ENCODE measurements at places on chromosomes 4 and X.

GRCh38 chr4:82501154-82501442 lies 60.7 kb downstream of the TMEM150C start:
- DNase-seq: no peak

DNA sequence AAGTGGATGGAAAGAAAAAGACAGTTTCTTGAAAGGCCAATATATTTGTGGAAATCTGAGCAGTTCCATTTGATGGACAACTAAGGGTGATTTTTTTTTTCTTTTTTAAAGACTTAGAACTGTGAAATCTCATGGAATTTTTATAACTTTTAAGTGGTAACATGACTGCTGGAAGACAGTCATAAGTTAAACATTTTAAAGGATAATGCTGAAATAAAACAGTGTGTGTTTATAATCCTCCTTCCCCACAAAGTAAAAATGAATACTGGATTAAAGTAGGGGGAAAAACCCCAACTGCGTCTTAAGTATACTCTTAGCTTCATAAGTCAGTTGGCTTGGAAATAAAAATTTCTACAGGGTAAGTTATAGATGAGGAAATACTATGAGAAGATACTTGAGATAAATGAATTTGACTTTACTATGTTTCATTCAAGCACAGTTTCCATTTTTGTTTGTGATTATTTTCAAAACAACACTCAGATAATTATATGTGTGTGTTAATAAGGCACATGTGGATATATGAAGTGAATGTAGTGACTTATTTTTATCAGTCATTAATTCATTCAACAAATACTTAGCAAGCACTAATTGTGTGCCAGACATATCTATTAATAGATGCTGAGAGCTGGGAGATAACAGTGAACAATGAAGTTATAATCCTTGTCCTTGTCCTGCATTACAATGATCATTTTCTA lies 129.2 kb upstream of the ETNPPL start:
- no peak for DNase-seq

GRCh38 chr4:112266823-112267222 lies 18.9 kb downstream of the TIFA start:
- DNase-seq: no peak

DNA sequence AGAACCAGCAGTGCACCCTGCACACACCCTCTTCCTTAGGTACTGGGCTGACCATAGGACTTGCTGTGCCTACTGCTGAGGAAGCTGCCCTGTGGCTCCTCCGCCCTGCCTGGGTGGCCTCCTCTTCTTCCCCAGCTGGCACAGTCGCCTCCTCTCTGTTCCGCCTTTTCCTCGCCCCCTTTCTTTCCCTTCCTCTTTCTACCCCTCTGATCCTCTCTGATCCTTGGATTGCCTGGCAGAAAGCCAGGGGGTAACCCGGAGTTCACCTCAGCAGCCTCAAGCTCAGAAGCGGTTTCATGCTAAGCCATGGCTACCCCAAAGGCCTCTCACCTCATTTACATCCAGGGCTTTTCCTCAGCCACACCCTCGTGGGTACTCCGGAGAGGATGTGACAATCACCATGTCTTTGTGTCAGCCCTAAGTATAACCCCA lies 136.2 kb downstream of the SMIM20 start:
- DNase-seq: no peak

GRCh38 chr4:176849076-176849475 lies 56.4 kb upstream of the VEGFC start:
- no peak for DNase-seq

DNA sequence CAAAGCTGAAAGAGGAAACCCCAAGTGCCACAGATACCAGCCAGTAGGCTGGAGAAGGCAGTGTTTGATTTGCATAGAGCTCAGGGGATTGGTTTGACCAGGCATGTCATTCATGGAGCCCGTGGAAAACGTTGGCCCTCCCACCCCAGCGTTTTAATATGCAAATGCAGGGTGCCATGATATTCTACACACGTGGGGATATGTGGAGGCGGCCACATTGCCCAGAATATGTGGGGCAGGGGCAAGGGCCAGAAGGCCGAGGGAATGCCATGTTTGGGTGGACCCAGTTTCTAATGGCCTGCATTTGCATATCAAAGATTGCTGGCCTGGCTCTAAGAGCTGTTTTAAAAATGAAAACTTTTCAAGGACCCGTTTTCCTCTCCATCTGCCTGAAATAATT lies 71.1 kb downstream of the MAP9 start:
- DNase-seq: no peak

- DNase-seq: no peak
Measured at GRCh38 chrX:17592117-17592516, 145.2 kb upstream of the SCML1 start.

- DNase-seq: no peak
Measured at GRCh38 chr4:121829511-121829910, 5.8 kb upstream of the CCNA2 start.

DNA sequence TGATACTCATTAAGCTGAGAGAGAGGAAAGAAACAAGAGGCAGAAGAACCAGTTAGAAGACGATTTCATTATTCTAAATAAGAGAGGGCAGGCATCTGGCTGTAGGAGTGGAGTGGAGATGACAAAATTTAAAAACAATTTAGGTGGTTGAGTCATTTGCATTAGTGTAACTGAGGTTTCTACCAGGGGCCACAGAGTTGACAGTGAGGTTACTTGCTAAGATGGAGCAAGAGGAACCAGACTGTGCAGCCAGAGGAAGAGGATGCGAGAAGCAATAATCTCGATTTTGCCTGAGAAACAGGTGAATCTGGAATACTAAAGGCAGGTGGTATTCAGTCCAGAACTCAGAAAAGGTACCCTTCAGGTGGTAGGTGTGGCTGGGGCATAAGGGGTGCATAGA lies 491.9 kb downstream of the MID1IP1 start:
- DNase-seq: no peak

- no peak for DNase-seq
Measured at GRCh38 chr4:40285692-40286091, 49.4 kb upstream of the CHRNA9 start.

GRCh38 chrX:49919617-49920016 lies 2.8 kb upstream of the CLCN5 start:
- DNase-seq: peak; percentile 10

DNA sequence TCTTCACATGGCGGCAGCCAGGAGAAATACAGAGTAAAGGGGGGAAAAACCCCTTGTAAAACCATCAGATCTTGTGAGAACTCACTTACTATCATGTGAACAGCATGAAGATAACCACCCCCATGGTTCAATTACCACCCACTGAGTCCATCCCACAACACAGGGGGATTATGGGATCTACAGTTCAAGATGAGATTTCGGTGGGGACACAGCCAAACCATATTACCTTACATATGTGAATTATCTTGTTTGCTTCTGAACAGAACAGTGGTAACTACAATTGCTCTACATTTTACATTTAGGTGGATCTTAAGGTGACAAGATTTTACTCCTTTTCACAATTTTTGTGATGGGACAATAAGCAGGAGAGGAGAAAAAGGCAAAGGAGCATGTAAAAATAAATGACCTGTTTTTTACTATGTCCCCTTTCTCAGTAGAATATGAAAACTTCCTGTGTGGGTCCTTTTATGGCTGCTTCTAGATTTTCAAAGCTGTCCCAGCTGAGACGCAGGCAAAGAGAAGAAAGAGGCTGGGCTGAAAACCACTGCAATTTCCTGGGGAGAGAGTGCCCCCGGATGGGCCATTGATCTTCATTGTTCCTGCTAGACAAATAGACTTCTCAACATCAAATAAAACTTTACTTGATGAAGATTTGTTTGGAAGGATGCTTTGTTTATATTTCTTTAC lies 45.9 kb upstream of the PGM2 start:
- peak; percentile 11 for DNase-seq

DNA sequence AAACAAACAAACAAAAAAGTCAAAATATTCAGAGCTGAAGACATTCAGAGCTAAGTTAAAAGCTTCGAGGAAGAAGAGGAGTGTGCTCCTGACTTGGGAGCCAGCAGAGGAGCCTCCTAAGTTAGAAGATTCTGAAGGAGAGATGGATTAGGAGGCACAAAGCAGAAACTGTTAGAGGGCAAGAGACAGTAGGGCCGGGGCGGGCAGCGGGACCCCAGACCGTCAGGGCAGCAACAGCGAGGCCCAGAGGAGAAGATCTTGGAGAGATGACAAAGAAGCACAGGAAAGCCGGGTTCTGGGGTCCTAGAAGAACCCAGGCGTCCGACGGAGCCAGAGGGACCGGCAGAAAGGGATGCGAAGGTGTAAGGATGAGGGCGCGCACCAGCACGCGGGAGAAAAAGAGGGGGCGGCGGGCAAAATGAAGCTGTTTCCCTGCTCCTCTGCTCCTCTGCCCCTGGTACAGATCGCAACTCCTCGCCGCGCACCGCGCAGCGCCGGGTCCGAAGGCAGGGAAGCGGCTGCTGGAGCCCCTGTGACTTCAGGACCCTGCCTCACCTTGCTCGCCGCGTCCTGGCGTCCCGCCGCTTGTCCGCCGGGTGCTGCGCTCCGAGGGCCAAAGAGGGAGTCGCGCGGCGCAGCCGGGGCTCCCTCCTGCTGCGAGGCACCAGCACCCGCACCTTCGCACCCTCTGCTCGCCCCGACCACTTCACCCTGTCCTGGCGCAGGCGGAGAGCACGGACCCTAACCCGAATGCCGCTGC lies 477 bp downstream of the KLHL13 start:
- DNase-seq: no peak

DNA sequence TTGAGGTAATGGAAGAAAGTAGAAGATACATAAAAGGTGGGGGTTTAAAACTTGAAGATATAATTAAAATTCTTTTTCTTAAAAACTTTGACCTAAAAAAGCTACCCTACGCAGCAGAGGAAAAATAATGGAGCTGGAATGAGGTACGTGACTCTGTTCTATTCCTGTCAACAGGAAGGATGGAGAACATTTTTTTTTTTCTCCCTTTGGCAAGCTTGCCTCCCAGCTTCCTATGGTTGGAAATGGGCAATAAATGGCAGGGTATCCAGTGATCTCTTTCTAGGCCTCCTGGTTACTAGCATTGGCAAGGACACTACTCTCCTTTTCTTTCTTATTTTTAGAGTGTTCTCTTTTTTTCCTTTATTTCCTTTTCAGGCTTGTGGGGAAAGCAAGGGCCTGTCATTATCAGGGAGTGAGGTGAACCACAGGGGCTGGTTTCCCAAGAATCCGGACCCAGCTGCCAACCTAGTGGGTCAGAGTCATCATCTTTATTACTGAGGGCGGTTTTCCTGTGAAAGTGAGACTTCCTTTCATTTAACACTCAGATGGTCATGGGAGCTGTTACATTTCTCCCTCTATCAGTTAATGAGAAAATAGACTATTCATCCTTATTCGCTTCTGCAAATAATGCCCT lies 224.6 kb downstream of the SPRY1 start:
- DNase-seq: no peak

DNA sequence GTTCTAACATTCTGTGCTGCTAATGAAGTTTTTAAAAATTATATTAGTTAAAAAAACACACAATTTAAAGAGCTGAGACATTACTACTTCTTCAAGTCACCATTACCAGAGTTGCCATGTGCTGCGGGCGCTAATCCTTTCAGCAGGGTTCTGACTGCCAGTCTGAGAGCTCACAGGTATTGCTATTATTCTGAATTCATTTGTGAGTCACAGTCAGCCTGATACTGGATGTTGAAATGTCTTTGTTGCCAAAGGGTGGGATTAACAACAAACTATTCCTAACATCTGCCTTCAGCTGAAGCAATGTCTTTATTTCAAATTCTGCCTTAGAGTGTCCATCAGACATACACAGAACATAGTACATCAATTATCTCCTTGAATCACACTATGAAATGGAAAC lies 197.1 kb upstream of the FGF13 start:
- DNase-seq: no peak

DNA sequence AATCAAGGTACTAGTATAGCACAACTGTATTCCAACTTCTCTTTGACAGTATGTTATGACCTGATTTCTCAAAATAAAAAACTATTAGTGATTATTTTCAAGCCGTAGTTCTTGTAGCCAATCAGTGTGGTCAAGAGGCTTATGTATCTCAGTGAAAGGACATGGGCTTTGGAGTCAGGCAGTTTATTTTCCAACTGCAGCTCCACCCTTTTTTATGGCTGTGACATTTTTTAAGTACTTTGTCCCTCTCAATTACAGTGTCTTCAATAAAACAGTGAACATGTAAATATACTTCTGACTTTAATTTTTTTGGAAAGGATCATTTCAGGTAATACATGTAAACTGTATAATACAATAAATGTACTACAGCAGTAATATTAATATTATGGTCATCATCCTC lies 30.0 kb downstream of the HTN1 start:
- no peak for DNase-seq

GRCh38 chr4:74451214-74451661 lies 6.3 kb downstream of the AREG start:
- DNase-seq: no peak

DNA sequence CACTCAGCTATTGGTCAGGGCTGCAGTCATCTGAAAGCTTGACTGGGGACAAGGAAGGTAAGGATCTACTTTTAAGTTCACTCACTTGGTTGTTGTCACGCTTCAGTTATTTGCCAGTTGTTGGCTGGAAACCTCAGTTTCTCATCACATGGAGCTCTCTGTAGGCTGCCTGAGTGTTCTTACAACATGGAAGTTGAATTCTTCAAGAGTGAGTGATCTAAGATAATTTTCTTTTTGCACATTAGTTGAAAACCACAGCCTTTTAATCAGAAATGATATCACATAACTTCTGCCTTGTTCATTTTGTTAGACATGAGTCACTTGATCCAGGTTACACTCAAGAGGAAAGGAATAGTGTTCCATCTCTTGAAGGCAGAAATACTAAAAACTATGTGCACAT lies 552.7 kb downstream of the RAPGEF2 start:
- DNase-seq: no peak

DNA sequence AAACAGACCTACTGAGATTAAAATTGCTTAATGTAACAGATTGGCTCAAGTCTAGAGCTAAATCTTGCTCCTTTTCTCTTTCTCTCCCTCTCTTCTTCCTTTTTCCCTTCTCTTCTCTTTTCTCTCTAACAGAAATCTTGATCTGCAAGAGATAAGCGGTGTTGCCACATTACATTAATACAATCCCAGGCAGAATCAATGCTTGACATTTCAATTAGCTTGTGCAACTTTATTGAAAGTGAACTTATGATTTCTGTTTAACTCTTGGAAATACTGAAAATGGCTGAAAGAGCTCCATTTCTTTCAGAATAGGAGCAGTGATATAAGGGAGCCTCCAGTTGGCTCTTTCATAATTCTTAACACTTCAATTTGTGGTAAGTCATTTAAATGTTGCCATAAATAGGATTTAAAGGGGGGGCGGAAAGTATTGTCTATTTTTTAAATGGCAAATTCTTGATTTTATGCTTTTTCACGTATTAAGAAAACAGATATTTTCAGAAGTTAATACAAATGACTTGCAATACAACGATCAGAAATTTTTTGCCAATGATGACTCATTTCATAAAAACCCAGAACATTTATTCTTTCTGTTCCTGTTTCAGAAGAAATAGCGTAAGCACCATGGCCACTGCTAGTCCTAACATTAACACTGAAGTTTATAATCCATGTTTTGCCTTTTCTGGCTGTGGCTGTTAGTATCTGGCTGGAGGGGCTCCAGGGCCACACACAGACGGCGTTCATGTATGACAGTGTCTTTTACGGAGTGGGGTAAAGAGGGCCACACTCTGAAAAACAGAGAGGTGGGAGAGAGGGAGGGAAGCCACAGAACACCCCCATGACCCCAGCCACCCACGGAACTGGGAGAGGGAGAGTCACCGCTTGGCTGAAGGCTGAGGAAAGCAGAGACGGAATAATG lies 115.7 kb upstream of the FAT1 start:
- no peak for DNase-seq

GRCh38 chr4:185730387-185730786 lies 81.6 kb downstream of the SORBS2 start:
- no peak for DNase-seq

All from T-helper 17 cell (primary cell).